ENCODE measurements at places on chromosomes 5 and 9.

DNA sequence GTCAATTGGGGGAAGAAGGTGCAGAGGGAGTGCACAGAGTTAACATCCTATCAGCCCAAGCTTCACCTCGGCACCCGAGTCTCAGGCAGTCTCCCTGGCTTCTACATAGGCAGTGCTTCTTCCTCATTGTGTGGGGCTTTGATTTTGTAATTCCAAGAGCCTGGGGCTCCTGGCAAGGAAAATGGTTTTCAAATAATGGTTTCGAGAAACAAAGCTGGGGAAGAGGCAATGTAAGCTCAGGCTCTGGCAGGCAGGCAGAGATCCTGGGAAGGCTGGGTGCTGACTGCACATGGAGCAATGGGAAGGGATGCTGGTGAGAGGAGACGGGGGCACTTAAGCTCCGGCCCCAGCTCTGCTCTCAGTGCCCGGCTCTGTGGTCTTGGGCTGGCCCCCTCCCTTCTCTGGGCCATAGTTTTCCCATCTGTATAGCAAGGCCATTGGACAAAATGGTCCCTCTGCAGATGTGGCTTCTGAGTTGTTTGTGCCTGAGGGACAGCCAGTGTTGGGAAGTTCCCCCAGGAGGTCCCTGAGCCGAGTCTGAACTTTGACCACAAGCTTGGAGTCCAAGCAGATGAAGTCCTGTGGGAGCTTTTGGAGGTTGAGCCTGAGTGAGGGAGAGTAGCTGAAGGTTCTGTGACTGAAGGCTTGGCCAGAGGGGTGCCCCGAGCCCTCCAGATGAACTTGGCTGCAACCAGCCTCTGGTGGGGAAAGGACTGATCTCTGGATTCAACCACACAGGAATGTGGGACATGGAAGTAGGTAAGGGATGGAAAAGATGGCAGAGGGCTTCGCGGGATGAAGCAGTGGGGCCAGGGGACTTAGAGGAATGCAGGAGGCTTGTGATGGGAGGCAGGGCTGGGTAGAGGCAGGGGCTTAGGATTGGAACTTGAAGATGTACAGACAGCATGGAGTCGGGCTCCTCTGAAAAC lies 28.5 kb upstream of the IL17B start:
- DNase-seq: no peak

DNA sequence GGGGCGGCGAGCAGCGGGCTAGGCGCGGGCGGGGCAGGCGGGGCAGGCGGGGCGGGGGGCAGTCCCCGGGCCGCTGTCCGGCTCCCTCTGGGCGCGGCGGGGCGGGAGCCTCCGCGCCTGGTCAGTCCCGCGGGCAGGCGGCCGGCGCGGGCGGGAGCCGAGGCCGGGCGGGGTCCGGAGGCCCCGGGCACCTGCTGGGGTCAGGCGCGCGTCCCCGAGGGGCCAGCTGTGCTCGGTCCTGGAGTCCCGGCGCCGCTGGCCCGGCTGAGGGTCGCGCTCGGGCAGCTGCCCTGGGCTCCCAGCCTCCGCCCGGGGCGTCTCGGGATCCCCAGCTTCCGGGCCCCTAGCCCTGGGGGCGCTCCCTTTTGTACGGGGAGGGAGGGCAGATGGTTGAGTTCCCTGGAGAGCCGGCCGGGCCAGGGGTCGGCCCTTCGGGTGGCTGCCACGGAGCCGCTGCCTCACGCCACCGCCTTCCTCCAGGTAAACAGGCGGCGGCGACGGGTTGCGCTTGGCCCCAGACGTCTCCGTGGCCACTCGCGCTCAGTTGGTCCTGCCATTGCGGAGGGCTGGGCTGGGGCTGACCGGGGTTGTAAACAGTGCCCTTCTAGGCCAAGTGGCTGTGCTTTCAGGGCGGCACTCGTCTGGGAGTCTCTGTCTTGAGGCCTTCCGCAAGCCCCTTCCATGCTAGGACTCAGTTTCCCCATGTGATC lies 473 bp downstream of the ZBTB34 start:
- DNase-seq: peak; percentile 16

DNA sequence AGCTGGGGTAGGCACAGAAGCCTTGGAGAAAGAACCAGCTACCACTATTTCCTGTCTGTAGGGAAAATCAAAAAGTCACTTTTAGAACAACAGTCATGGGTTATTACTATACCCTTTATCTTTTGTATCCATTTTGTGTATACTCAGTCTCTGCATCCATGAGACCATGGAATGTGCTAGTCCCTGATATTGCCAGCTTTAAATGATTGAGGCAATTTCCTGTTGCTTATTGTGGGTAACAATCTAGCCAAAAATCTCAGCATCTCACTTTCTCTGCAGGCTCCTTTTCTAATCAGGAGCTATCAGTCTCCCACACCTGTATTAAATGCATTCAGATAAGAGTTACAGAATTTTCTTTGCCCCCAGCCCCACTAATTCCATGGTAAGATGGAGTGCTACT lies 968 bp upstream of the KDM3B start:
- no peak for DNase-seq

GRCh38 chr5:88819301-88819999 lies 63.5 kb downstream of the MEF2C start:
- peak; percentile 80 for DNase-seq

DNA sequence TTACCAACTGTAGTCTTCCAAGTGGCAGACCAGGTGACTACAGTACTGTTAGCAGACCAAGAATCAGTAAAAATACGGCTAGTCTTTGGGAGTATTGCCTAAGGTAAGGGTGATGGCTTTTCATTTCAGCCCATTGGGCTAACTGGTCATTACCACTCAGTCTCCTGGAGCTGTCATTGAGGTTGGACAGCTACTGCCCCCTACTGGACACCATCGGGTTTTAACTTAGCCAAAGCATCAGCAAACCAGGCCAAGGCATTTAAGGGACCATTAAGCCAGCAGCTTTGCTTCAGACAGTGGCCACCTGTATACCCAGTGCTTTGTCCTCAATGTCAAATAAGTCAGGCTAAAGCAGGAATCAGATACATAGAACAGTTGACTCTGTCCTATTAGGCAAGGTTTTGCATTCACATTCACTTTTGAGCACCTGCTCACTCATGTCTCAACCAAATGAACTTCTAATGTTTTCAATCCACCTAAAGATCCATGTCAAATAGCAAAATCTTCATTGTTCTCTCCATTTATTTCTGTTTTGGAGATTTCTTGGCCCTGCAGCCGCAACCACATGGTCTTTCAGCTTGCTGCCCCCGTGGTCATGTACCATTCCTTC lies 117.2 kb downstream of the INVS start:
- peak; percentile 67 for DNase-seq

DNA sequence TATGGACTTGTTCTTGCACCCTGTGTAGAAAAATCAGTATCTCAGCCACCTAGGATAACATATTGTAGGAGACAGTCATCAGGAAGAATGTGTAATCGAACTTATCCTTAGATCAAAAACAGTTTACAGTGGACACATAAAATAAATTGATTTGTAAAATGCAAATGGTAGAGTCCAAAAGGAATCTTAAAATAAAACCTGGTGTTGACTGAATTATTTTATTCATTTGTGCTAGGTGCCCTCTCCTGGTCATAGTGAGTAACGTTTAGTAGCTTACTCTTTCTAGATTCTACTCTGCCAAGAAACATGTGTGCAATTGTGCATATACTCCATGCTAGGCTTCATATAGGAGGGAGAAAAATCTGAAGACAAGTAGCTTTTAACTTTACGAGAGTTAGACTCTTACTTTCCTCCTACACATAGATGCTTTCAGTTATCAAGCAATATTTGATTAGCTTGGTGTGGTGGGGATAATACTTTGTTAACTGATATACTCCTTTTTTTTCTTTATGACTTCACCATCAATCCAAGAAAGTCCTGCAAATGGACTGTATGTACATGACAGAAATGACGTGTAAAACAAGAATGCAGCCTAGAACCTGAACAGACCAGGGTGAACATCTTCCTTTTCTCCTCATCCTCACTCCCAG lies 23.7 kb upstream of the LOX start:
- peak; percentile 73 for DNase-seq

- DNase-seq: no peak
These were observed 385.3 kb downstream of the PSAT1 start for GRCh38 chr9:78682216-78682615.

- no peak for DNase-seq
These were observed 55.1 kb downstream of the ABCA1 start for GRCh38 chr9:104872656-104873488.

- no peak for DNase-seq
These were observed 30.5 kb upstream of the UBAP2 start for GRCh38 chr9:34079181-34079580.

Measured in MM.1S (cell line).